ENCODE measurements at places on chromosomes 12 and 14.

DNA sequence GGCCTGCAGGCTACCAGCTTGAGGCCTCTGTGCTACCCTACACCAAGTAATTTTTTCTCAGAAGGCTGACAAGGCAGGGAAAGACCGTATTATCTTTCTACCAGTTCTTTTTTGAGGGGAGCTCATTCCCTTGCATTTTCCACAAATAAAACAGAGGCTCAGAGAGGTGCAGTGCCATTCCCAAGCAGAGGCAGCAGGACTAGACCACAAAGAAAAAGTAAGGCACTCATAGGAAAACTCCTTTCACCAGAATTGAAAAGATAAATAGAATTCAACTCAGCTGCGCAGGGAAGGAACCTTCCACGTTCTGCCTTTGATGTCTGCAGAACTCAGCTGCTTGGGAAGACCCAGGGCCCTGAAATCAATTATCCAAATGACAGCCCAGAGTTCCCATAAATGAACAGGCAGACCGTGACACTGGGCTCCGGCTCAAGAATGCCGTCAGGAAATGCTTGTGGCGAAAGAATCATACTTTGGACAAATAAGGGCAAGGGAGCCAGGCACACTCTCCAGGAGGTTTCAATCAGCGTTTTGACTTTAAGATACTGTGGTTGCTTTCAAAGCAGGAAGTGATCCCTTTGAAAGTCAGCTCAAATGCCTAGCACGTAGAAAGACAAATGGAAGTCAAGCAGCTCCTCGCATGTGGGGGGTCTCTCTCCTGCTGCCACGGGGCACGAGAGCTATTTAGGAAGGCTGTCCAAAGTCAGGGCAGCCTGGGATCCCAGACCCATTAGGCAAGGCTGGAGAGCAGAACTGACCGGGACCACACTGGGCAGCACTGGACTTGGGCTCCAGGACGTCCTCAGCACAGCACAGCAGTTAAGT is 14.0 kb downstream of the KCTD10 start:
- peak; percentile 99 for DNase-seq

- peak; percentile 76 for DNase-seq
Measured at GRCh38 chr14:99605299-99605961, 1.4 kb upstream of the CCDC85C start.

- peak; percentile 98 for DNase-seq
Measured at GRCh38 chr12:121190523-121191031, 19.4 kb upstream of the P2RX4 start.

- DNase-seq, result peak; percentile 87
Measured at GRCh38 chr12:56635806-56636674, 5.9 kb upstream of the BAZ2A start.

GRCh38 chr12:84843593-84844144 is 68.9 kb downstream of the SLC6A15 start:
- no peak for DNase-seq

- no peak for DNase-seq
Measured at GRCh38 chr12:97801471-97802059, 339.0 kb downstream of the RMST start.

DNA sequence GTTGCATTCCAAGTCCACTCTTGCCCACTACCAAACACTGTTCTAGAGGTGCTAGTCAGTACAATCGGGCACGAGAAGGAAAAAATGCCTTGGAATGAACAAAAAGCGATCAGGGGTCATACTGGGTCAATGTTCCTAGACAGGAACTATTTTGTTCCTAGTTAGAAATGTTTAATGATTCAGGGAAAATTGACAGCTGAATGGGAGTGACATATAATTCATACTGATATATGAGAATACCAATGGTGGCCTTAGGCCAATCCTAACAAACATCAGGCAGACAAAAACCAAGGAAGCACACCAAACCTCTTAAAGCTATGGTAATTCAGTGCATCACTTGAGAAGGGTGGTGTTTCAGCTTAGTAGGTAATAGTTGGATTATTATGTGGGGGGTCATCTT is 51.1 kb downstream of the ANAPC7 start:
- DNase-seq, result no peak

DNA sequence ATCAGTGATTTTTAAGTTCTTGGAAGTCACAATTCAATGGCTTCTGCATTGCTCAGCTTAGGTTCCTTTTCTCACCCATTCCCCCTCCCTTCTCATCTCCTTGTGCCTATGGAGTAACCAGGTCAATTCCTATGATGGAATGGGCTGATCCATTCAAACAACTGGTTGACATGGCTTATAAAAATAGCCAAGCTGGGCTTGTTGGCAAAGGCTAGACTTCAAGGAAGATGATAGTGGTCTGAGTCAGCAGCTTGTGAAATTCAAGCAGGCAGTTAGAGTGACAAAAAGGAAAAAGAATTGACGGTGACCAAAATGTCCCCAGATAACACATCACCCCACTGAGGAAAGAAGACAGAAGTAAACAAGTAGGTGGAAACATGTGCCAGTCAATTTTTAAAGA is 119.9 kb upstream of the PCED1B start:
- DNase-seq, result peak; percentile 93

DNA sequence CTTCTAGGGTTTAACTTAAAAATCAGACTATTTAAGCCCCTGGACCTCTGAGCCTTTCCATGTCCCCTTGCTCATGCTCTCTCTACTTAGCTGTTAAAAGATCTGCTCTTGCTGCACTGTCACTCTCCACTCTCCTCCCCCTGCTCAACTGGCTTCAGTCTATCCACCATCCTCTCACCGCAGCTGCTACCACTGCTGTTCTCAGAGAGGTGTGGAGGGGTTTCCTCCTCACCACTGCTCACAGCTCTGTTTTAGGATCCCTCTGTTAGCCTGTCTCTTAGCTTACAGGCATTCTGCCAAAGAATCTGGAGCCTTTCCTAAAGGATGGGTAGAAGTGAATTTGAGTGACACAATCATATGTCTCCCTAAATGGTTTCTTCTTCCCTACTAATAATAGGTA is 43.7 kb upstream of the ATP2B1 start:
- no peak for DNase-seq

DNA sequence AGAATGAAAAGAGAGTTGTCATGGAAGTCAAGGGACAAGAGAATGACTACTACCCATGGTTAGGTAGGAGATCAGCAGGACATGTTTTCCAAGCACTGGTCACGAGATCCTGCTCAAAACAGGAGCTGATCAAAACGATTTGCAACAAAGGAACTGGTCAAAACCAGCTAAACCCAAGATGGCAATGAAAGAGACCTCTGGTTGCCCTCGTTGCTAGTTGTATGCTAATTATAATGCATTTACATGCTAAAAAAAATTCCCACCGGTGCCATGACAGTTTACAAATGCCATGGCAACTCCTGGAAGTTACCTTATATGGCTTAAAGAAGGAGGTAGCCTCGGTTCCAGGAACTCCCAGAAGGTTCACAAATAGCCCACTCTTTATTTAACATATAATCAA is 95.0 kb upstream of the OTX2 start:
- DNase-seq, result no peak

DNA sequence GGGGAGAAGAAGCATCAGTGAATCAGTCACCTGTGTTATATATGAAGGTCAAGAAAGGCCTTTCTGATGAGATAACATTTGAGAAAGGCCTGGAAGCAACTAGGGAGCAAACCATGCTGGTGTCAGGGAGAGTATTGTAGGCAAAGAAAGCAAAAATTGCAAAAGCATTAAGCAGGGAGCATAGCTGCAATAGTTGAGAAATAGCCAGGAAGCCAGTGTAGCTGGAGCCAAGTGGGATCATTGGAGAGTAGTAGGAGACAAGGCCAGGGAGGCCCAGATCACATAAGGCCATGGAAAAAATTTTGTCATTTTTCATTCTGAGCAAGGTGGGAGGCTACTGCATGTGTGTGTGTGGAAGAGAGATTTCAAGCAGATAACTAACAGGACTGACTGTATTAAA is 18.8 kb upstream of the MAGOHB start:
- peak; percentile 53 for DNase-seq

GRCh38 chr14:89855961-89856656 is 98.4 kb downstream of the EFCAB11 start:
- DNase-seq, result peak; percentile 91

GRCh38 chr14:28375295-28375694 is 391.3 kb upstream of the FOXG1 start:
- DNase-seq, result peak; percentile 28

DNA sequence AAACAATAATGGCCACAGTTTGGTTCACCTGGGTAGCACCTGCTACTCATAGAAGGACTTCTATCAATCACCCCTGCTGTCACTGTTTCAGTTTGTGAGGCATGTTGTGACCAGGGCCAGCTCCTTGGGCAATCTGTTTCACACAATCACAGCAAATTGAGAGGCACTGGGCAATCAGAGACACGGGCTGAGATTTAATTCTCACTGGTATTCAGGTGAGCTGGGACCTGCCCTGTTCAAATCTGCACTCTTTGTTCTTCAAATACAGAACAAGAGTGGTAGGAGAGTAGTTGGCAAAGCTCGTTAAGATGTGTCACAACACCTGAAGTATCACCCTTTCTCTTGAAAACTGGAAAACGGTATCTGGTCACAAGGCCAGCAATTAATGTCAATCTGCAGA is 57.8 kb upstream of the NAP1L1 start:
- no peak for DNase-seq

DNA sequence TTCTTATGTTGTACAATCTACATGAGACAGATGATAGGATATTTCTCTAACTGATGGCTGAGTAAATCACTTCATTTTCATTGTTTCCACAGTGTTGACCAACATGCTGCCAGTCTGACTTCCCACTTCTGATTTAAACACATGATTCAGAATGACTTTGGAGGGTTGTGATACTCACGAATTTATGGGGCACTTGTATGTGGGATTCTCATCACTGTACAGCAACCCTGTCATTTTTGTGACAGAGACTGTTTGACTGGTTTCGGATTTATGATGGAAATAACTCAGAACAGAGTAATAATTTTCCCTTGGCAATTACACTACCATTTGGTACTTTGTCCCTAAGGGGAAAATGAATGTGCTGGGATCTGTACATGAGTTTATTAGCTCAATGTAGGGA is 333.8 kb downstream of the TRHDE start:
- DNase-seq, result no peak

DNA sequence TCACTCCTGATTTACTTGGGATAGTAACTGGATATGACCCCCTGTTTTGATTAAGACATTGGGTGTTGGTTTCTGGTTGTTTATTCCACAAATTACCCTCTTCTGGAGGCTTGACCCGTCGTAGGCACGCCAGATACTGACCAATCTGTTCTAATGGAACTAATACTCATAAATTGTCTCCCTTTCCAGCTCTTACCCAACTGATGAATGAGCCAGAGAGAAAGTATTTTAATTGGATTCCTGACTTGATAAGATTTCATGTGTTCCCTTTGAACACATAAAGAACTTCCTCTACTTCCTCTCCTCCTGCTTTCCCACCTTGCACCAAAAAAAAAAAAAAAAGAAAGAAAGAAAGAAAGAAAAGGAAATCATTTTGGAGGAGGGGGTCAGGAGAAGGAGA is 340.9 kb downstream of the PCNX1 start:
- peak; percentile 56 for DNase-seq

DNA sequence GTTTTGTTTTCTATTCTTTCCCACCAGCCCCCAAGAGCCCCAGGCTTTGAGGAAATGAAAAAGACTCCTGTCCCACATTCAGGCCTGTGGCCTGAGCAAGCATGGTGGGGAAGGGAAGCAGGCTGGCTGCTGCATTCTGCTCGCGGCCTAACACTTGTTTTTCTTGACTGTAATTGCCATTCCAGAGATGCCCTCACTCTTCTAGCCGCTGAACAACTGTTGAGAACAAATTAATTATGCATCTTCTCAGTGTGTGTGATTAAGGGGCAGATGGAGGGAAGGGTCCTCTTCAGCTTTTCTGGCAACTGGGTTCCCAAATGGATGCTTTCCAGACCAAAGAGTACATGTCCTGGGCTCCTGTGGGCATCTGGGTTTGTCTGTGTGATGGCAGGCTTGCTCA is 43.3 kb downstream of the ADCK1 start:
- no peak for DNase-seq

GRCh38 chr14:104657101-104657524 is 32.3 kb upstream of the INF2 start:
- DNase-seq, result no peak

GRCh38 chr14:42687421-42687820 is 1080.7 kb downstream of the LRFN5 start:
- no peak for DNase-seq

Measured in fibroblast of skin of right biceps (primary cell).